NCI-H1417 treated with DMSO at 0.1 percent for 48 hours (cell line): ENCODE measurements at places on chromosomes 7 and 10.

DNA sequence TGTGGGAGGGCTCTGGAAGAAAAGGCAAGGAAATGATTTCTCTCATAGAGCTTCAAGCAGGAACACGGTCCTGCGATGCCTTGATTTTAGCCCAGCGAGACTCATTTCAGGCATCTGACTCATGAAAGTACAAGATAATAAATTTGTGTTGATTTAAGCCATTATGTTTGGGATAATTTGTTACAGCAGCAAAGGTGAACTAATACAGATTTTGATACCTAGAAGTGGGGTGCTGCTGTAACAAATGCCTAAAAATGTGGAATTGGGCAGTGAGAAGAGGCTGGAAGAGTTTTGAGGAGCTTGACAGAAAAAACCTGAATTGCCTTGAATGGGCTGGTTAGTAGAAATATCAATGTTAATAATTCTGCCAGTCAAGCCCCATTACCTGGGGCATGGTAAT is 44.1 kb upstream of the NRF1 start:
- no peak for DNase-seq

DNA sequence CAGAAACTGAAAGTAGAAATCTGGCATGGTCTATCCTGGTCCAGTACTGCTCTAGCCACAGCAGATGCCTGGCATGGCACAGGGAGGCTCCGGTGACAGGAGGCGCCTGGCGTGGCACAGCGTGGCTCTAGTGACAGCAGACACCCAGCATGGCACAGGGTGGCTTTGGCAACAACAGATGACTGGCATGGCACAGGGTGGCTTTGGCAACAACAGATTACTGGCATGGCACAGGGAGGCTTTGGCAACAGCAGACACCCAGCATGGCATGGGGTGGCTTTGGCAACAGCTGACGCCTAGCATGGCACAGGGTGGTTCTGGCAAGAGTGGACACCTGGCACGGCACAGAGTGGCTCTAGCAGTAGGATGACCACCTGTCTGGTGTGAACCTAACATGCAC is 480.5 kb upstream of the FOXK1 start:
- DNase-seq = no peak

GRCh38 chr10:30992681-30993080 is 39.0 kb downstream of the ZNF438 start:
- DNase-seq = no peak

GRCh38 chr10:350981-351501 is 215.8 kb downstream of the ZMYND11 start:
- no peak for DNase-seq

- DNase-seq = no peak
These were observed 19.0 kb upstream of the ANKRD2 start for GRCh38 chr10:97553575-97554031.

GRCh38 chr7:46218461-46219200 is 297.6 kb upstream of the IGFBP3 start:
- DNase-seq = no peak

DNA sequence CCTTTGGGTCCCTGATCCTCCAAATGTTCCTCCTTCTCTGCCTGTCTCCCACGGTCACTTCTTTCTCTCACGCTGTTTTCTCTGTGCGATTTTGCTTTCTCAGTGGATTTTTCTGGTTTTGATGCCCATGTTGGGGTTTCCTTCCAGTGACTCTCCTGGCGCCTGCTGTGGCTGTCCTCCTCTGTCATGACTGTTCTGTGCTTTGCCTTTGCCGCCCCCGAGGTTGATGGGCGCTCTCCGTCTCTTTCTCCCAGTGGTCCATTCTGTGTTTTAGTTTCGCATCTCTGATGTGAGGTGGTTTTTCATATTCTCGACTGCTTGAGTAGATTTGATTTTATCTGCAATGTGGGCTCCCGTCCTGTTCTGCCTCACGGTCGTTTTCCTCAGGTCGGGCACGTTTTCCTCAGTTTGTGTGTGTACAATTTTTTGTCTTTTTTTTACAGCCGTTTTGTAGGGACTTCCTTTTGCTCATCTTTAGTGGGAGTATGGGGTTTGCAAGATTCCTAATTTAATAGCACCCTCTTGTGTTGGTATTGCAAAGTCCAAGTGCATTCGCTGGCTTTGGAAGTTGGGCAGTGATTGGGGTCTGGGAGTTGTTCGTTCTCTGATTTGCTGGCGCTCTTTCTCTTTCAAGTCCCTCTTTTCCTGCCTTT is 100.0 kb downstream of the INPP5A start:
- DNase-seq = no peak

DNA sequence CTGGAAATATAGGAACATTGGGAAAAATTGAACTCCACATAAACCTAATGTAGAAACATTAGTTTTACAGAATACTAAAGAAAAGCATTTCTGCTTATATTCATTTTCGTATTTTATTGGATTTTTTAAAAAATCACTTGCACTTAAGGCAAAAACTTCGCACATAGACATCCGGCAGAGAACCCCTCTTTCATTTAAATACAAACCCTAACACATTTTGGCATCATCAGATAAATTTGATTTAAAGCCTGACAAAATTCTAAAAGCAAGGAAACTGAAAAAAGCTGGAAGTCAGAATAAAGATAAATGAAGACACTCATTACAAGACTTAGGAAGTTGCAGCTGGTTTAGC is 396 bp upstream of the EXOC4 start:
- DNase-seq = no peak

DNA sequence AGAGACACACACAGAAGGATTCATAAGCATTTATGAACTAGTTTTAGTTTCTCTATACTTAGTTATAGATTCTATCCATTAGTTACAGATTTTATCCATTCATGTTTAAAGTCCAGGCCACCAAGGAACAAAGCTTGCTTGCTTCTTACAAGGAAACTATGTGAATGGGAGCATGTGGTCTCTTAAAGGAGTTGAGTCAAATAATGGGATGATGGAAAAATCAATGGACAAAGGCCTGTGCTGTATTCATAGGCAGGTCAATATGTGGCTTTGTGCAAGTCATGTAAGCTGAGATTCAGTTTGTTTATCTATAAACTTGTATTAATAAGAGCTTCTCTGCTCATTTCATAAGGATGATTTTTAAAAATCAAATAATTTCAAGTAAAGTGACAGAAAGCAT is 172.8 kb upstream of the CDK1 start:
- no peak for DNase-seq

DNA sequence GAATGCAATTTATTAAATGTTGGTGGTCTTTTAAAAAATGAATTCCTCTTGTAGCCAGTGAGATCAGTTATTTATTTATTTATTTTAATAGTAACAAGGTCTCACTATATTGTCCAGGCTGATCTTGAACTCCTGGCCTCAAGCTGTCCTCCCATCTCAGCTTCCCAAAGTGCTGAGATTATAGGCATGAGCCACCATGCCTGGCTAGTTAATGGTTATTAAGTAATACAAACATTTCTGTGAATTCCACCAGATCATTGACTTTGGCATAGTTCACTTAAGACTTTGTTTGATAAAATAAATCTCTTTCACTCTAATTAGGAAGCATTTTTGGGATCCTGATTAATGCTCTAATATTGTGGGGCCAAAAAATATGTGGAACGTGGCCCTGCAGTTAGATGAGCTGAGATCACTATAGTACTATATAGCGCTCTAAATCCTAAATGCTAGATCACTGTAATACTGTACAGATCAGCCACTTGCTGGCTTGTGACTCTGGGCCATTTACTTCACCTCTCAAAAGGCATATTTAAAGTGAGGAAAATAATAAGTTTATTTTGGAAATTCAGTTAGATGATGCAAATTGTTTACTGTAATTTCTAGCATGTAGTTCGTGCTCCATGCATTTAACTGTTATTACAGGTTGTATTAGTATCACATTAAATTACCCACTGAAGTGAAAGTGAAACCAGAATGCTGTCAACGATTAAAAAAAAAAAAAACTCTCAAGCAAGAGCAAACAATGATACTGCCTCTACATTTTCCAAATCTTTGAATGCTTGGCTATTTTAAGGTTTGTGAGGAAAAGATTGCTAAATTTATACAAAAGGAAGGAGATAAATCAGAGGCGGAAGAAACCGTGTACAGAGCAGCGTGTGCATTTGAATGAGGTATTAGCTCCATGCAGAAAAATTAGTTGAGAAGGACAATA is 15.9 kb upstream of the FAS start:
- DNase-seq = no peak

GRCh38 chr7:118079369-118079768 is 104.6 kb upstream of the LSM8 start:
- no peak for DNase-seq

DNA sequence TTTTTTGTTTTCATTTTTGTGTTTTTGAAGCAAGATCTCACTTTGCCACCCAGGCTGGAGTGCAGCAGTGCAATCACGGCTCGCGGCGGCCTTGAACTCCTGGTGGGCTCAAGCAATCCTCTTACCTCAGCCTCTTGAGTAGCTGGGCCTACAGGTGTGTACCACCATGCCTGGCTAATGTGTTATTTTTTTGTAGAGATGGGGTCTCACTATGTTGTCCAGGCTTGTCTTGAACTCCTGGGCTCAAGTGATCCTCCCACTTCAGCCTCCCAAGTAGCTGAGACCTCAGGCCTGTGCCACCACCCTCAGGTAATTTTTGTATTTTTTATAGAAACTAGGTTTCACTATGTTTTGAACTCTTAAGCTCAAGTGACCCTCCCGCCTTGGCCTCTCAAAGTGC is 14.8 kb downstream of the PRKRIP1 start:
- DNase-seq = no peak

GRCh38 chr10:34492081-34492480 is 323.0 kb downstream of the PARD3 start:
- peak; percentile 21 for DNase-seq
